ENCODE measurements at places on chromosomes 16 and 17.

GRCh38 chr17:74530831-74531150, 484 bp downstream of the CD300LB start:
- no peak for DNase-seq

DNA sequence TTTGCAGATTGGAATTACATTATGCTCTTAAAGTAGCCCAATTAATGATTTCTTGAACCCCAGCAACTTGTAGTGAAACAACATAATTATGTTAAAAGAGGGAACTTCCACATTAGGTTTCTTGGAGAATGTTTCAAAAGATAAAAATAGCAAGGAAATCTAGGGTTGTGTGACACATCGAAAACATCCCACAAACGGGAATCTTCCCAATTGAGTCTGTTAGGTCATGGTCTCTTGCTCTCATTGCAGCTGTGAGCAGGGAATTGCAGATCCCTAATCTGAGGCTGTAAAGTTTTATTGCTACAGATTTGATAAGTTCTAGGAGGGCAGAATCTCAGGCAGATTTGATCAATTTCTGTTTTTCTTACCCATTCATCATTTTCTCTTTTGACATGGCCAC, 6.7 kb upstream of the LPO start:
- DNase-seq: no peak

GRCh38 chr16:23563186-23563585, 5.7 kb downstream of the UBFD1 start:
- DNase-seq: no peak

GRCh38 chr16:8708536-8708935, 34.1 kb downstream of the ABAT start:
- DNase-seq: no peak

DNA sequence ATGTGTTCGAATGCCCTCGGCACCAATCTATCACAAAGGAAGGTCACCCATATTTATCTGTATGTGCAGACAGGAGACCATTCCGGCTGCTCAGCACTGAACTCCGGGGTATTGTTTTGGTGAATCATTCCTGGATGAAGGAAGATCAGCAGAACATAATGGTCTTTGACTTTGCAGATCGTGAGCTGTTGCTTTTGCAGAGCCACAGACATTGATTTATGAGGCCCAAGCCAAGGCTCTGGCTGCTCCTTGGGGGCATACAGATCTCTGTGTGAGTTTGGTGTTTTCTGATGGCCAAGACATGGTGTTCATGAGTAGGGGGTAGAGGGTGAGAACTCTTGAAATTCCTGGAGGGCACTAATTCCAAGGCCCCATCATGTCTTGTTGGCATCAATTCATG, 458.8 kb upstream of the HSBP1 start:
- peak; percentile 25 for DNase-seq

DNA sequence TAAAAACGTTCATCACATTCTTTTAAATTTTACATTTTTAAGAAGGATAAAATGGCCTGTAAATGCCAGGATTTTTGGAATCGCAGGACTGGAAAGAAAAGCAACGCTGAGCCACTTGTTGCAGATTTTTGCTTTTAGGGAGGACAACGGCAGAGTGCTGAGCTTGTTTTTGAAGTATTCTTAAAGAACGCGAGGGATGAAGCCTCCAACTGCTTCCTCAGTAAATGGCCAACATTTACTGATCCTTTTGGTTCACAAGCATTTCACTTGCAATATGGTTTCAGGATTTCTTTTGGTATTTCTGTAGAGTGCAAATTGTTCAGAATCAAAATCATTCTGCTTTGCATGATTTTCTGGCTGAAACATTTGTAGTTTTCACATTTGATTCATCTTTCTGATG, 2.8 kb upstream of the KRT23 start:
- no peak for DNase-seq

GRCh38 chr16:12796498-12796897, 7.2 kb downstream of the CPPED1 start:
- no peak for DNase-seq

GRCh38 chr17:51770027-51770759, 388.3 kb downstream of the CA10 start:
- no peak for DNase-seq

GRCh38 chr16:88393571-88393970, 10.8 kb downstream of the ZNF469 start:
- no peak for DNase-seq

DNA sequence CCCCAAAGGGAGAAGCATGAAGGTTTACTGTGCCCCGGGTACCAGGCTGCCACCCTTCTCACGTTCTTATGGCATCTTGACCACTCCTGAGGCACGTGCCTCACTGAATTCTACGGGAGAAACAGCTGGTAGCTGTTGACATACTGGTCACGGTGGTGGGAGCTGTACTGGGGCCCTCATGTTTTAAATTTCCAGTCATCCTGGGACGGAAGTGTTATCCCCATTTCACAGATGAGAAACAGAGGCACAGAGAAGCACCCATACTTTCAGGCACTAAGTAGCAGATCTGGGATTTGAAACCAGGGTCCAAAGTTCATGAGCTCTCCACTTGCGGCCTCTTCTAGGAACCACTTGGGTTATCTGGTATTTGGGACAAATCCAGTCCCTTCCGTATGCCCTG, 26.3 kb upstream of the DOC2B start:
- DNase-seq: no peak
